ENCODE measurements at places on chromosomes 5 and 9.

DNA sequence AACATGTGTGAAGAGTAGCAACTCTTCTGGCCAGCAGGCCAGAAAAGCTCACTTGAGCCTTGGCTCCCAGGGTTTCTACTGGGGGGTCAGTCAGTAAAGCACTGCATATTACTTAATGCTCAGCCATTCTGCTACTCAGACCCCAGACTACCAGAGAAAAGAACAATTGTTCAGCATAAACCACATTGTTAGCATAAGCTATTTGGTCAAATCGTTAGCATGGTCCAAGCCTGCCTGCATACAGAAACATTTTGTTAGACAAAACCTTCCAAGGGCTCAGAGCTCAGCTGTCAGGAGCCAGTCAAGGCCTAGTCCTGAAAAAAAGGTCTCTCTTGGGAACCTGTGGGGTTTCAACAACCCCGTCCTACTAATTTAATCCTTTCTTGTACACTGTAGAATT lies 449.3 kb downstream of the PRR16 start:
- ATAC-seq = no peak

DNA sequence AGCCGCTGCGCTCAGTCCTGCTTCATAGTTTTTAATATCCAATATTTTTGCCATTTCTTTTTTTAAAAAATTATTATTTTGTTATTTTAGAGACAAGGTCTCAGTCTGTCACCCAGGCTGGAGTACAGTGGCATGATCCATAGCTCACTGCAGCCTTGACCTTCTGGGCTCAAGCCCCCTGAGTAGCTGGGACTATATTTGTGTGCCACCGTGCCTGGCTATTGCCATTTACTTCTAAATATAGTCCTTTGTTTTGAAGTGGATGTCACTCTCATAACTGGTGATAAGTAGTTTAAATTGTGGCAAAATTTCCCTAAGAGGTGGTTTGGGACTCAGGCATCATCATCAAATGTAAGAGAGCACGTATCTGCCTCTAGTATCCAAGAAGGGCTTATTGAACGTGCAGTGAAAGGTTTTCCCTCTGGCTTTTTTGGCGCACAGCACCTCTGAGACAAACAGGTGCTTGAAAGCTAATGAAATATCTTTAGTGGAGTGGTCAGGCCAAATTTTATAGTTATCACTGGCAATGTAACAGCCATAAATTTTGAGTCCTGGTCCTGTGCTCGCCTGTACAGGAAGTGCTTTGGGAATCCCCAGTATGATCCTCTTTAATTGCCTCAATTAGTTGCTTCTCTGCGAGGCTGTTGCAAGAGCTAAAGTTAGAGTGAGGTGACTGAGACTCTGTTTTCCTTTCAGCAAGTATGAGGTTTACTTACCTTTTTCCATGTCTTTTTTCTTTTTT lies 14.8 kb downstream of the STXBP1 start:
- no peak for ATAC-seq

DNA sequence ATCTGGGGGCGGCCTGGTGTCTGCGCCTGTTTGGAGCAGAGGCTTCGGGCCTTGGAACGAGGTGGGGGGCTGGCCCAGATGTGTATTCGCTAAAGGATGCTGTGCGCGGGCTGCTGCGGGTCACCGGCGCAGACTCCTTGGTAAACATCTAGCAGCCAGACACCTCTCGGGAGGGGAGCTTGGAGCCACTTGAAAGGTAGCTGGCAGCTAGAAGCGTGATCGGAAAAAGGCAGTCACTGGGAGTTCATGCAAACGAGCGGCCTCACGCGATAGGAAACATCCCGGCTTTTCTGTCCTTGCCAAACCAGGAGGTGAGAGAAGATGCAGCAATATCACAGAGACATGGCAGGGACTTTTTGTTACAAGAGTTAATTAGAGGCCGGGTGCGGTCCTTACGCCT lies 8.1 kb downstream of the LAMC3 start:
- no peak for ATAC-seq

DNA sequence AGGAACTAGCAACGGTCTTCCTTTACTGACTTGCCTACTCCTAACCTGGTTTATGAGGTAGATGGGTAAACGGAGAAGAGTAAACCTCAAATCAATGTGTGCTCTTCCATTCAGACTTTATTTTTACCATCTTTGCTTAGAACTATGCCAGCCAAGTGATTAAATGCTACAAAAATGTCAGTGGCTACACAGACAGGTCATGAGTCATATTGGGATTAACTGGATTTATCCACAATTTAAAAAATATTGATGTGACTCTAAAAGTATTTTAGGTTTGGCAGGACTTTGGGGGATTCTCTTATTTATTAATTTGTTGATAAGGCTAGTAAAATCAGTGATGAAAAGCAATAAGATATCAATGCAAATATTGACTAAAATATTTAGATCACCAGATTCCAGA lies 275.0 kb downstream of the PLK2 start:
- ATAC-seq = no peak

DNA sequence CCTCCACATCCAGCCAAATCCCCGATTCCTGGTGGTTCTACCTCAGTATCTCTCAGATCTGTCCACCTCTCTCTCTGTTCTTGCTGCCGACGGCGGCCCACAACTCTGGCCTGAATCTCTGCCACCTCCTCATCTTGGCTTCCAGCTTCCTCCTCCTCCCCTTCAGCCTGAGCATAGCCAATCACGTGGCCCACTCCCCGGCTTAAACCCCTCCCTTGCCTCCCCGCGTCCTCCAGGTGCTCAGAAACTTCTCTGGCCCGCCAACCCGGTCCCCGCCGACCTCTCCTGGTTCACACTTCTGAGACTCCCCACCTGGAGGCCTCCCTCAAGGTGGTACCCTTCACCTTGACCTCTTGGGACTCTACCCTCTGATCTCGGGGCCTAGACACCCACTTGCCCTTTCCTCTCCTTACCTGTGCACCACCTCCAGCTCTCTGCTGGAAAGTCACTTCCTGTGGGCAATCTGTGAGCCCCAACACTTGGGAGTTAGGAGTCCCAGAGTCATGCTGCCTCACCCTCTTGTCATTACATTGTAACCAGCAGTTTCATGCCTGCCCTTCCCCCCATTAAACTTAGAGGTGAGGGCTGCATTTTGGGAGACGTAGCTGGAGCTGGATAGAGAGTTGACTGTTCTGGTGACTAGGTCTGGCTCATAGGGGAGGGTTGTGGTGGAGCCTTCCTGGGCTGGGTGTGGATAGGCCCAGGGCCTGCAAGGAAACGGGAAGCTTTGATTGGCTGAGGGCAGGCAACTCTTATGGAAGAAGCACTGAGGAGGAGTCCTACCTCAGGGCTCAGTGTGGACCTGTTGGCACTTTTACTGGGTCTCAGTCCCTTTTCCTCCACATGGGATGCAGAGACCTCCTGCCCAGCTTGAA lies 4.5 kb upstream of the SET start:
- ATAC-seq = peak; percentile 52

DNA sequence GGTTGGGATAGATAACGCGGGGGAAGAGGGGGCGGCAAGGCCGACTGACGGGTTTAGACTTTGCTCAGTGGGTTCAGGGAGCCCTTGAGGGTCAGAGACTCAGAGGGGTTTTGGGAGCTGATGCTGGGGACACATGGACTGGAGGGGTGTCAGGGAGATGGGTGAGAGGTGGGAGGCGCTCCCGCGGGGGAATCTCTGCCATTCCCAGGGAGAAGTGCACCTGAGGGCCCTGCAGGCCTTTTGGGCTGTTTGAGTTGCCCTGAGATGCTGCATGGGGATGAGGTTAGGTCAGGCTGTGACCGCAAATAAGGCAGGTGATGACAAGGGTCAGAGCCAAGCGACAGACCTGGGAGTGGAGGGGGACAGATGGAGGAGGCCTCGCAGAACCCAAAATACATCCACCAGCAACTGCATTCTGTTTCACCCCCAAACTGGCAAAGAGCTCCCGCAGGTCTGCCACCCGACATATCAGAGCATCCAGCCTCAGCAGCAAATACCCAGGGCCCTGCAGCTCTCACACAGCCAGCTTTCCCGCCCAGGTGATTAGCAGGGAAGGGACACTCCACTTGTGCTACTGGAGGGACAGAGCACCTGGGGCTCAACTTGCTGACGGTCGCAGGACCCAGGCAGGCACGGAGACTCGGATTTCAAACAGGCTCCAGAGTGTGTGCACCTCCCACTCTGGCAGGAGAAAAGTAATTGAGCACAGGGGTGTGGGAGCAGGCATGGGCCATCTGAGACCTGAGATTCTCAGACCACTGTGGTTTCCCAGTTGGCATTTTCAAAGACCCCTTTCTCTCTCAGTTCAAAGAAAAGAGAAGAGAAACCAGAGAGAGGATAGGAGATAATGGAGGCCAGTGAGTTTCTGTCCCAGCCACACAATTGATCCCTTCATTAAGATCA lies 26.4 kb downstream of the TMOD1 start:
- no peak for ATAC-seq

DNA sequence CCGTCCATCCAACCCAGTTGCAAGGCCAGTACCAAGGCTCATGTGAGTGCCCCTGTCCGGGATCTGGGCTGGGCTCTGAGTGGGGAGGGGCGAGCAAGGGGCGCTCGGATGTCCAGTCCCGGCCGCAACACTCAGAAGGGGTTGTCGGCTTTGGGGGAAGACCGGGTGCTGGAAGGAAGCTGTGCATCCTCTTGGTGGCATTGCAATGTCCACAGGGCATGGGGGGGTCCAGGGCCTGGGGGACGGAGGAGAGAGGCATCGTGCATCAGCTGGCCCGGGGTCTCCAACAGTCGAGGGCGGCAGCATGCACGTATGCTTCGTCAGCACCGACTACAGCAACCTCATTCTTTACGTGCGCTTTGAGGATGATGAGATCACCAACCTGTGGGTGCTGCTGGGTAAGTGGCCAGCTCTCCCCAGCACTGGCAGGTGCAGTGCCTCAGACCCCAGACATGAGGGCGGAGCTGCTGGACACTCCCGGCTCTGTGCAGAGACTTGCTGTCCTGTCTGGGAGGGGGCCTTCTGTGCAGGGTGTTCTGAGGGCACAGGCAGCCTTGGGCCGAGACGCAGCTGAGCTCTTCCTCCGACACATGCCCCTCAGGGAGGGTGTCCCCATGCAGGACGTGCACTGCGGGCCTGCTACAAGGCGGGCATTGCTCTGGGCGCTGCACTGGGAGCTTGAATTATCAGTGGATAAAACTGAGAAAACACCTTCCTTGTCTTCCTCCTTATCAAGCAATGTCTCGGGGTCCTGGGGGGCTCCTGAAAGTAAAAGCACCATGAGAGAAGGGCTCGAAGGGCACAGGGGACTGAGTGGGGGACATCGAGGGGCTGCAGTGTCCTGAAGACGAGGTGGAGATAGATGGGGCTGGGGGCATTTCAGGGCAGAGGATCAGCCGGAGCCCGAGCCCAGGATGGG lies 22.5 kb downstream of the GLT6D1 start:
- ATAC-seq = no peak

DNA sequence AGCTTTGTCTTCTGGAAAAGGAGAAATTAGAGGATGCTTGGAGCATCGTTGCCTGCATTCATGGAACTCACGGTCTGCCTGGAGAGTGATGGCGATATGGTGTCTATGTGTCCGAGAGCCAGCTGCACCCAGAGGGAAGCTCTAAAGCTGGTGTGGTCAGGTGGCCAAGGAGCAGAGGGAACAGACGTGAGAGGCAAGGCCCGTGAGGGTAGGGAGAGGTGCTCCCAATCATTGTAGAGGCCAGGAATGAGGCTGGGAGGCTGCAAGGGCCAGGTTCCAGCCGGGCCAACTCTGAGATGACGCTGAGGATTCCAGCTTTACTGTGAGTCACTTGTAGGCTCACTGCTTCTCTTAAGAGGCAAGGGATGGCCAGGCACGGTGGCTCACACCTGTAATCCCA lies 7.6 kb downstream of the FGD3 start:
- no peak for ATAC-seq

DNA sequence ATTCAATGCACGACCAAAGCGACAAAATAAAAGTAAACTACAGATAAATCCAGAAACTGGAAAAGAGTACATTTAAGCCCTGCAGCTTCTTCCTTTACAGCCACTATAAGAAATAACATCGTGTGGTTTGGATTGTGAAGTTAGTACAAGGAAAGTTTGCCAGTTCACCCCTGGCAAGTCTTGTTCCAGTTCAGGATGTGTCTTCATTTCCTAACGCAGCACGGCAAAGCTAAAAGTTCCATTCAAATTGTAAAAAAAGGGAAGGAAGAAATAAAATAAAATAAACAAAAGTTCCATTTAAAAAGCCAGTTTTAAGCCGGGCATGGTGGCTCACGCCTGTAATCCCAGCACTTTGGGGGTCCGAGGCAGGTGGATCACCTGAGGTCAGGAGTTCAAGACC lies 83.3 kb upstream of the RETREG1 start:
- ATAC-seq = no peak

DNA sequence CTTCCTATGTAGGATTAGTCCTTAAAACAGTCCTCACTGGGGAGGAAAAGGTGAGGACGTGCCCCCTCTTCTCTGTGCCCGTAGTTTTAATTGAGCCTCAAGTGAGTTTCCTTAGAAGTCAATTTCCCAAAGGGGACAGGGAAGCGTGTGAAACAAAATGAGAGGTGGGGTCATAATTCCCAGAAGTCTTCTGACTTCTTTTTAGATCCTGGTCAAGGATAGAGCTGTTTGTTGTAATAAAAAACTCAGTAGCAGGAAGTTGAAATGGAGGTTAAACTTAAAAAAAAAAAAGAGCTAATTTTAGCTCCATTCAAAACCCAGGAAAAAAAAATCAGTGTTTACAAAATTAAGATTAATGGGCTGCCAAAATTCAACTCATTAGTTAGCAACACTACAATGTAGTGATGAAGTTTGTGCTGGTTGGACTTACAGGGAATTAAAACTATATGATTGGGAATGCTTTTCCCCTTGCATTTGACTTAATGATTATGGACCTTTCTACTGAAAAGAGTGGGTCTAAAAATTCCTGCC lies 158.3 kb upstream of the MEF2C start:
- no peak for ATAC-seq

- no peak for ATAC-seq
Observed at GRCh38 chr5:15674716-15675115, 174.7 kb downstream of the FBXL7 start.

- ATAC-seq = no peak
Observed at GRCh38 chr5:15525703-15526275, 25.8 kb downstream of the FBXL7 start.

DNA sequence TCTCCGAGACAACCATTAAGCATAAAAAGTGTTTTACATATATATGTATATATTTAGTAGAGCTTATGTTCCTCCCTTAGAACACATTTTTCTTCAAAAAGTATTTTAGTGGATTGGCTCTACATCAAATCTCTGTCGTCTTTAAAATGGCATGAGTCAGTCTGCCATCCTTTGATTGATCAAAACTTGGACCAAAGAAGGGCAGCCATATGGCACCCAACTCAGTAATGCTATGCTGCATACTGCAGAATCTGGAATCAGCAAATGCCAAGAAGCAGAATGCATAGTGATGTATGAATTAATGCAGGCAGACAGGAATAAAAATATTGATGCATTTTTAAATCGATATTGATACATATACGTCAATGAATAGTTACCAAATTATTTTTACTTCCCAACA lies 1074.4 kb downstream of the PTPRD start:
- ATAC-seq = no peak

GRCh38 chr9:96232539-96233241 lies 69.3 kb downstream of the HSD17B3 start:
- ATAC-seq = no peak

GRCh38 chr9:33188711-33189110 lies 21.6 kb upstream of the B4GALT1 start:
- ATAC-seq = no peak
